H4 (cell line): ENCODE measurements at places on chromosomes 2 and 18. TPM values are rescaled to one million over a fixed set of nuclear protein-coding genes. Genes with fewer than 3 reads are reported as not detected.

GRCh38 chr2:121475811-121476571 lies 54.7 kb upstream of the RNU4ATAC start:
- DNase-seq, result no peak

- DNase-seq, result no peak
Observed at GRCh38 chr2:61018318-61018755, 282 bp upstream of the PUS10 start.

DNA sequence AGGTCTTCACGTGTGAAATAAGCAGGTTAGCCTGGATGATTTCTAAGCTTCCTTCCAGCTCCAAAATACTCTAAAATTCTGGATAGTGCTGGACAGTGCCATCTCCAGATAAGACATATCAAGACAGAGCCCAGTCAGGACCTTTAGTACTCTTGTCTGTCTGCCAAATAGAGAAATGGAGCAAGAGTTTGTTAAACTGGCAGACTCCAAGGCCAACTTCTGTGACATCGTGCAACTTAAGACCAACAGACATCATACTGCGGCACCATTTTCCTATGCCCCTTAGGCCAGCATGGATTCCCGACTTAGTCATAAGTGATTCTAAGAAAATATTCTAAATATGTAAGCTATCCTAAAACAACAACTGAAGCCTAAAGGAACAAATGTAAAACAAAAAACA lies 118.6 kb downstream of the RBMS1 start:
- no peak for DNase-seq

GRCh38 chr2:118539290-118539689 lies 308.2 kb downstream of the EN1 start:
- peak; percentile 23 for DNase-seq

DNA sequence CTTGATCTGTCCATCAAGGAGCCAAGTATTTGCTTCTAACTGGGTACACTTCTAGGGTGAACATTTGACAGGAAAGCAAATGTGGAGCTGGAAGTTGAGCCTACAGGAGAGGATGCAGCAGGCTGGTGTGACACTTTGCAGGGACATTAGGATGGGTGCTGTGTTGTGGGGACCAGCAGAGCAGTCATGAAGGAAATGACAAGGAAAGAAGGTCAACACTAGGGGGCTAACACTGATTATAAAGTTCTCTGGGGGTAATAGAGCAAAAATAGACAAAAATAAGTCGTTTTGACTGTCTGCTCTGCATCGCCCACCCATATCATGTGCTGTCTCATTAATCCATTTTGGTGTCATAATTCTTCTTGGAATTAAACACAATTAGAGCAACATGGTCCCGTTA lies 652.4 kb downstream of the STK39 start:
- DNase-seq, result no peak

GRCh38 chr2:199646439-199646838 lies 188.7 kb upstream of the SATB2 start:
- no peak for DNase-seq

DNA sequence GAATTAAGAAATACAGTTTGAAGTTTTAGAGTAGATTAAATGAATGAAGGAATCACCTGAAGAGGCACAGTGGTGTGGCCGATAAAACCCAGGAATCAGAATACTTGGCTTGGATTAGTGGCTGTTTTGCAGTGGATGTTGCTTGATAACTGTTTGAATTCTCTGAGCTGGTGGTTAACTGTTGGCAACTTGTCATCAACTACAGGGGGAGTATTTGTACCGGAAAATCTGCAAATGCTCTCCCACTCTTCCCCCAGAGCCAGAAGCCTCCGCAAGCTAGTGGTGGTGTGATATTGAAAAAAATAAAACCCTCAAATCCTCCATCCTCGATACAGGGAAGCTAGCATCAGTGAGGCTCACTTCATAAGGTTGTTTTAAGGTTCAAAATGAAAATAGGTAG lies 326.7 kb downstream of the DPP10 start:
- DNase-seq, result no peak

DNA sequence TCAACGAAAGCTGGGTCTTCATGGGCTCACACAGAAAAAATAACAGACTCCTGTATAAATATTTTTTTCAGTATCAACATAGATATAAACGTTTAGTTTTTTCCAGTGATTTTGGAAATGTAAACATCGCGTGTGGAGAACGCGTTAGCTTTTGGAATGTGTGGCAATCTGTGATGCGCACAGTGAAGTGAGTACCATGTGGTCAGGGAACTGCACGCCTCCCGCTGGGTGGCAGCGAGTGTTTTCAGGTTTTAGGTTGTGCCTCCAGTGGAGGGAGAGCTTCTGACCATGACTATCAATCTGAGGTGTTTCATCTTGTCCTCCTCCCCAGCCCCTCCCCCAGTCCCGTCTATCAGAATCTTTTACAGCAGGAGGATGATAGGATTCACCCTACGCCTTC lies 127.8 kb downstream of the ARHGAP28 start:
- DNase-seq, result peak; percentile 86

GRCh38 chr2:8193146-8193545 lies 488.7 kb upstream of the ID2 start:
- DNase-seq, result no peak

Gene LRRTM1
- total RNA-seq, result not detected in 2 replicates

DNA sequence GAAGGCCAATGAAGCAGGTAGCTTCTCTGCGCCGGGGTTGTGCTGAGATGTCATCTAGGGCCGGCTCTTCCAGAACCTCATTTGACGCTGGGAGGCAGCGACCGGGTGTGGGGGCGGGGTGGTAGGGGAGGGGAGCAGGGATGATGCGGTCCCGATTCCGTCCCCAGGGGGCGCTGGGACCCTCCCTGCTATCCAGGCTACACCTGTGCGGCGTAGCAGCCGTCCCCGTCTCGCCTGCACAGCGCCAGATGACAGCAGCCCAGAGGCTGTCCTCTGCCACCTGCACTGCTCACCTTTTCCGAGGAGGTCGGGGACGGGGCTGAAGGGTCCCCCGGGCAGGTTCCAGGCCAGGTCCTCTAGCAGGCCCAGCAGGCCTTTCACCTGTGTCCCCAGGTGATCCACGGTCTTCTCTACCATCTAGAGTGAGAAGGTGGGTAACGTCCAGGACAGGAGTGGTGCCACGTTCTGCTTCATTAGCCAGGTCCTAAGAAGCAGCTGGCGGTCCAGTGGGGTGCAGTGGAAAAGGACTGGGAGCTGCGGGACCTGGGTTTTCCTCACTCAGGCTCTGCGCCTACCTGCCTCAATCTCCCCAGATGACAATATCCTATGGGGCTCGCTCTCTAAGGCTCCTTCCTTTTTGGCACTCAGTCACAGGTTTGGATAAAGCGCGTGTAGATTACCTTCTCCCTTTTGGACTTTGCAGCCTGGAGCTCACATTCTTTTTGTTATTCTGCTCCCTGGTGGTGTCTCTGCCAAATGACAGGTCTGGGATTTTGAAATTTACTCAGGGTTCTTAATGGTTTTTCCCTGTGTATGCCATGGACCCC lies 56.0 kb upstream of the RAB6C start:
- DNase-seq, result peak; percentile 33

GRCh38 chr18:74609535-74609934 lies 11.9 kb downstream of the ZNF407 start:
- DNase-seq, result peak; percentile 59

Gene INO80C
- total RNA-seq, result 3.2 and 4.9 TPM in 2 replicates

GRCh38 chr2:69791045-69791444 lies 38.4 kb upstream of the GMCL1 start:
- DNase-seq, result no peak

Gene DES
- total RNA-seq, result 0.68 and 1.2 TPM in 2 replicates
